ENCODE measurements at places on chromosomes 16 and 17. TPM values are rescaled to one million over a fixed set of nuclear protein-coding genes. Genes with fewer than 3 reads are reported as not detected.

DNA sequence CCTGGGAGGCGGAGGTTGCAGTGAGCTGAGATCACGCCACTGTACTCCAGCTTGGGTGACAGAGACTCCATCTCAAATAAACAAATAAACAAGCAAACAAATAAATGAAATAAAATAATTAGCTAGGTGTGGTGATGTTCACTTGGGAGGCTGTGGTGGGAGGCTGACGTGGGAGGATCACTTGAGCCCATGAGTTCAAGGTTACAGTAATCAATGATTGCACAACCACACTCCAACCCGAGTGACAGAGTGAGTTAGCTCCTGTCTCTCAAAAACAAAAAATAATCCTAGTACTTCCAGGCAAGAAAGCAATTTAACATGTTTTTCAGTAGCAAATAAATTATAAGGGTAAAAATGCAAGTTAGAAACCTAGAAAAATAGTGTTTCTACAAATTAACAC is 26.4 kb downstream of the CFDP1 start:
- DNase-seq, result no peak
- H3K4me3 ChIP-seq, result no peak overlapping the region
- H3K27ac ChIP-seq, result no peak overlapping the region
- no peaks in the 10 kb centered on the region for H3K4me1 ChIP-seq
- H3K36me3 ChIP-seq, result peaks cover 38% of the 10 kb centered on the region

DNA sequence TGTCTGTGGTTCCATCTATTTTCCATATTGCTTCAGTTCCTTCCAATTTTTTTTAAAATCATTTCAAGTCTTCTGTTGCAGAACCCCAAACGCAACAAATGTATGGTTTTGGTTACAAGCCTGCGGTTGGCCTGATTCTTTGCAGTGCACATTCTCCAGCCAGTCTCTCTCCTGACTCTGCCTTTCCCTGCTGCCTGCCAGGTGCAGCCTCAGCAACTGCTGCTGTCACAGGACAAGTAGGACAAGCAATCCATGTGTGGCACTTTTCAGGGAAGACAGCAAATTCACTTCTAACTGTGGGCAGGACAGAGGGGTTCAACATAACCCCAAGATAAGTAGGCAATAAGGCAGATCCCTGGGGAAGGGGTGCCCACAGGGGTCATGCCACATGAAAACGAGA is 24.2 kb downstream of the EMP2 start:
- H3K4me3 ChIP-seq, result no peak overlapping the region
- DNase-seq, result no peak
- no peak overlapping the region for H3K27ac ChIP-seq
- H3K36me3 ChIP-seq, result no peaks in the 10 kb centered on the region
- H3K4me1 ChIP-seq, result no peaks in the 10 kb centered on the region

DNA sequence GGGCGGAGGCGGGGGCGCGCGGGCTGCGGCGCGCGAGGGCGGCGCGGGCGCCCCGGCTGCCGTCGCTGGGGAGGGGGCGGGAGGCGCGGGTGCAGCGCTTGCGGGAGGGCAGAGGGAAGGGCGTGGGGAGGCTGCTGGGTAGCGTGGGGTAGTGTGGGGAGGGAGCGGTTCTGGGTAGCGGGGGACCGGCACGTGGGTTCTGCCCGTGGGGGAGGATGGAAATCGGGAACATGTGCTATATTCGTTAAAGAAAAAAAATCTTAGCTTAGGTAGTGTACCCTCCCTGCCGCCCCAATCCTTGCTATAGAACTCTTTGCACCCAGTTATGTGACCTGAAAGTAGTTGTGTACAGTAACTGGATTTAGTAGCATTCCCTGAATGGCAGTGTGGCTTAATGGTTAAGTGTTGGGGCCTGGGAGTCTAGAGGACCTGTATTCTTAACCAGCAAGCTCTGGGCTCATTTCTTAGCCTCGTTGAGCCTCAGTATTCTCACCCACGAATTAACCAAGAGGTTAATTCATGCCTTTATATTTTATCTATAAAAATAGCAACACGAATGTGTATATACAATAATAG is 646 bp downstream of the RABEP1 start:
- peak overlapping the region; percentile 52 for H3K4me3 ChIP-seq
- H3K27ac ChIP-seq, result peak overlapping the region; percentile 70
- H3K36me3 ChIP-seq, result peaks cover 4% of the 10 kb centered on the region

GRCh38 chr16:7316281-7316888 is 16.3 kb upstream of the RBFOX1 start:
- H3K27me3 ChIP-seq, result no peaks in the 10 kb centered on the region
- H3K4me1 ChIP-seq, result no peaks in the 10 kb centered on the region
- H3K27ac ChIP-seq, result no peak overlapping the region
- no peak for DNase-seq
- H3K36me3 ChIP-seq, result no peaks in the 10 kb centered on the region
- H3K4me3 ChIP-seq, result no peak overlapping the region

GRCh38 chr17:57110579-57111325 is 25.7 kb downstream of the AKAP1 start:
- H3K36me3 ChIP-seq, result peaks cover 16% of the 10 kb centered on the region
- no peaks in the 10 kb centered on the region for H3K4me1 ChIP-seq
- no peak overlapping the region for H3K27ac ChIP-seq
- H3K27me3 ChIP-seq, result no peaks in the 10 kb centered on the region

DNA sequence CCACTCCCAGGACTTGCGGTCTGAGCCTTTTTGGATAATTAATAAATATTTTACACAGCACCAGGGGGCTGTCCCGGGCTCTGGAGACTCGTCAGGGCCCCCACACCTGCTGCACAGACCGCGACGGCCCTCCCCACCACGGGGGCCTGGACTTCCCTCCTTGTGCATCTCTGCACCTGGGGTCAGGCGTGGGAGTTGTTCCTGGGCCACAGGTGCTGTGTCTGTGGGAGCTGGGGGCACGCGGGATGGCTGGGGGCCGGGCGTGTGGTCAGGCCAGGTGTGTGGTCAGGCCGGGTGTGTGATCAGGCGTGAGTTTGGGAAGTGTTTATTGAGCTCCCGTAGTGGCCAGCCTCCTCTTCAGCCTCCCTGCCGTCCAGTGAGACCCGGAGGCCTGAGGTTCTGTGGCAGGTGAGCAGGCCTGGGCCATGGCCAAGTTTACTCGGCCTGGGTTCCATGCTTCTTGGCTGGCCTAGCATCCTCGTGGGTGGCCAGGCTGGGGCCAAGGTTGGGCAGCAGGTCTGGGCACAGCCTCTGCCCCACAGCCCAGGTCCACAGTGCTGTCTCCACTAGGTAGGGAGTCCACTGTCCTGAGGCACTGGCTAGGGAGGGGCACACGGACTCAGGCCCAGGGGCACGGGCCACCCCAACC is 1.9 kb upstream of the STUB1 start:
- no peak overlapping the region for H3K4me3 ChIP-seq
- H3K27ac ChIP-seq, result no peak overlapping the region

DNA sequence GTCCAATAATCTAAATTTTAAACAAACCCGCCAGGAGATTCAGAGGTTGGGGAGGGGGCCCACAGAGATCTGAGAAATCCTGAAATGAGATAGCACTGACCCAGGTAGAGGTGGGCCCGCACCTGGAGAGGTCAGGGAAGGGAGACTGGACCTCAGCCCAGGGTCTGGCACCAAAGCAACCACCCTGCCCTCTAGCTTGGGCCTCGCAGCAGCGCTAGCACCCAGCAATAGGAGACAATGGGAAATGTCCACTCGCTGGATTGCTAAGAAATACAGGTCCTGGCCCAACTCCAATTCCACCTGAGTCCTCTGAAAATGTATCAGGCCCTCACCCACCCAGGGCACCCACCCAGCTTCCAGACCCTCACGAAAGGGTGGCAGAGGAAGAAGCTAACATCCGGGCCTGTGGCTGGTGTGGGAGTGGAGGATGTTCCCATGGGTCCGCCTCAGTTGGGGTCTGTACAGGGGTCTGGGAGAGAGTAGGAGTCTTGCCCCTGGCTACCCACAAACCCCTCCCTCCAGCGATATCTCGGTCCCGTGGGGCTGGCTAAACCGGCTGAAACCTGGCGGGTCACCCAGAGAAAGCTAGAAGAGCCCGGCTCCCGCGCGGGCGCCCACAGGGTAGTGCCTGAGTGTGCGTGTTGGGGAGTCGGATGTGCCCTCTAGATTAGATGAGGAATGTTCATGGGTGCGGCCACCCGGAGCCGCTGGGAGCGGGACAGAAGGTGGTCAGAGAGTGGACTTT is 1.1 kb downstream of the PLLP start:
- H3K4me1 ChIP-seq, result peaks cover under 1% of the 10 kb centered on the region
- no peak for DNase-seq
- no peak overlapping the region for H3K27ac ChIP-seq
- peaks cover 8% of the 10 kb centered on the region for H3K27me3 ChIP-seq
- H3K4me3 ChIP-seq, result no peak overlapping the region
- no peaks in the 10 kb centered on the region for H3K36me3 ChIP-seq

GRCh38 chr17:42560246-42560645 is 1.7 kb upstream of the COASY start:
- peaks cover 20% of the 10 kb centered on the region for H3K4me1 ChIP-seq
- DNase-seq, result no peak
- no peak overlapping the region for H3K4me3 ChIP-seq
- H3K36me3 ChIP-seq, result peaks cover 12% of the 10 kb centered on the region

GRCh38 chr17:38328620-38329019 is 15.1 kb downstream of the GPR179 start:
- no peak for DNase-seq
- no peaks in the 10 kb centered on the region for H3K4me1 ChIP-seq
- H3K36me3 ChIP-seq, result peaks cover 2% of the 10 kb centered on the region

DNA sequence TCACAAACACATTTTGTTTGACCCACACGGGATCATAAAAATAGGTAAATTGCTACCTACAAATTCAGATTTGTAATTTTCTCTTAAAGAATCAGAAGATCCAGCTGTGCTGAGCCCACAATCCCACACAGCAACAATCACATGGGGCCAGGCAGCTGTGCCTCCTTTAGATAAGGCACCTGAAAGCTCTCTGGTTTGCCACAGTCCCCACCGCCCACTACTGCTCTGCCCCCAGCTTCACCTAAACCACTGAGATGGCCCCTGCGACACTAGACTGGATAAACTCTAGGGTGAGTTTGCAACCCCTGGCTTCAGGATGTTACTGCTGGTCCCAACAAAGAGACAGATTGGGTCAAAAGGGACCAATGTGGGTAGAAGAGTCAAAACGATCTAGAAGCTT is 96.8 kb downstream of the GSG1L start:
- H3K27ac ChIP-seq, result no peak overlapping the region
- no peak for DNase-seq
- H3K4me1 ChIP-seq, result no peaks in the 10 kb centered on the region
- no peak overlapping the region for H3K4me3 ChIP-seq

GRCh38 chr17:77478899-77479298 is 338.1 kb downstream of the SEC14L1 start:
- no peak overlapping the region for H3K4me3 ChIP-seq
- peak overlapping the region; percentile 34 for H3K27ac ChIP-seq
- H3K4me1 ChIP-seq, result peaks cover 73% of the 10 kb centered on the region
- H3K27me3 ChIP-seq, result no peaks in the 10 kb centered on the region
- DNase-seq, result no peak

GRCh38 chr17:77381185-77381700 is 240.5 kb downstream of the SEC14L1 start:
- no peaks in the 10 kb centered on the region for H3K27me3 ChIP-seq
- H3K27ac ChIP-seq, result peak overlapping the region; percentile 58
- H3K4me3 ChIP-seq, result no peak overlapping the region

GRCh38 chr16:77190190-77190477 is 856 bp upstream of the MON1B start:
- H3K4me3 ChIP-seq, result peak overlapping the region; percentile 97
- no peaks in the 10 kb centered on the region for H3K27me3 ChIP-seq
- H3K4me1 ChIP-seq, result peaks cover 23% of the 10 kb centered on the region
- DNase-seq, result no peak

- no peaks in the 10 kb centered on the region for H3K27me3 ChIP-seq
- H3K36me3 ChIP-seq, result peaks cover 27% of the 10 kb centered on the region
- DNase-seq, result no peak
- H3K4me1 ChIP-seq, result no peaks in the 10 kb centered on the region
- H3K27ac ChIP-seq, result no peak overlapping the region
Observed at GRCh38 chr16:30085247-30085646, 6.5 kb downstream of the TBX6 start.

- no peak overlapping the region for H3K4me3 ChIP-seq
- H3K27ac ChIP-seq, result no peak overlapping the region
- no peaks in the 10 kb centered on the region for H3K27me3 ChIP-seq
- H3K4me1 ChIP-seq, result no peaks in the 10 kb centered on the region
- DNase-seq, result no peak
Observed at GRCh38 chr16:10681310-10682308, 13.1 kb downstream of the TEKT5 start.

GRCh38 chr16:48901712-48902374 is 291.9 kb upstream of the N4BP1 start:
- H3K27me3 ChIP-seq, result no peaks in the 10 kb centered on the region
- no peak for DNase-seq
- H3K36me3 ChIP-seq, result no peaks in the 10 kb centered on the region
- H3K4me1 ChIP-seq, result no peaks in the 10 kb centered on the region

- H3K4me1 ChIP-seq, result no peaks in the 10 kb centered on the region
- H3K27me3 ChIP-seq, result no peaks in the 10 kb centered on the region
- H3K4me3 ChIP-seq, result no peak overlapping the region
- no peak overlapping the region for H3K27ac ChIP-seq
Observed at GRCh38 chr17:573036-573435, 141.6 kb downstream of the VPS53 start.

- H3K27me3 ChIP-seq, result no peaks in the 10 kb centered on the region
- no peak for DNase-seq
- H3K27ac ChIP-seq, result no peak overlapping the region
- no peaks in the 10 kb centered on the region for H3K36me3 ChIP-seq
- no peaks in the 10 kb centered on the region for H3K4me1 ChIP-seq
Observed at GRCh38 chr17:9498490-9498889, 77.1 kb downstream of the STX8 start.

GRCh38 chr17:12918142-12918541 is 99.7 kb downstream of the ELAC2 start:
- no peak overlapping the region for H3K27ac ChIP-seq
- H3K4me3 ChIP-seq, result no peak overlapping the region
- DNase-seq, result no peak
- H3K36me3 ChIP-seq, result no peaks in the 10 kb centered on the region
- no peaks in the 10 kb centered on the region for H3K27me3 ChIP-seq

GRCh38 chr16:83772806-83773205 is 35.0 kb upstream of the HSBP1 start:
- H3K36me3 ChIP-seq, result no peaks in the 10 kb centered on the region
- no peaks in the 10 kb centered on the region for H3K4me1 ChIP-seq
- H3K4me3 ChIP-seq, result no peak overlapping the region
- H3K27me3 ChIP-seq, result no peaks in the 10 kb centered on the region

- H3K36me3 ChIP-seq, result no peaks in the 10 kb centered on the region
- H3K27me3 ChIP-seq, result peaks cover 19% of the 10 kb centered on the region
- H3K4me3 ChIP-seq, result no peak within 1 kb of the TSS
- H3K27ac ChIP-seq, result no peak within 1 kb of the TSS
- DNase-seq, result no peak
Observed at GRCh38 chr16:23182679-23183542, at the start of gene SCNN1G. Gene SCNN1G (plus strand): TSS chr16:23182745. CDS start chr16:23186272, 3,527 bp downstream.

- peak overlapping the region; percentile 67 for H3K27ac ChIP-seq
- H3K27me3 ChIP-seq, result no peaks in the 10 kb centered on the region
- DNase-seq, result peak; percentile 75
- H3K36me3 ChIP-seq, result no peaks in the 10 kb centered on the region
- H3K4me3 ChIP-seq, result peak overlapping the region; percentile 84
- H3K4me1 ChIP-seq, result peaks cover 7% of the 10 kb centered on the region
Observed at GRCh38 chr16:53372992-53373871, 61.0 kb upstream of the RBL2 start.

ETV4 gene
- total RNA-seq, result not detected

METTL2A gene
- total RNA-seq, result 17.1 TPM

FDXR gene
- 11.7 TPM for total RNA-seq

CAMKK1 gene
- 6.3 TPM for total RNA-seq

MILR1 gene
- 1.1 TPM for total RNA-seq

ZACN gene
- 0.27 TPM for total RNA-seq

KRT39 gene
- total RNA-seq, result not detected

MYL11 gene
- 1.6 TPM for total RNA-seq

VASN gene
- not detected for total RNA-seq

All from naive thymus-derived CD4-positive, alpha-beta T cell (primary cell).